ENCODE measurements at places on chromosomes 4 and X. TPM values are rescaled to one million over a fixed set of nuclear protein-coding genes. Genes with fewer than 3 reads are reported as not detected.

- no peak for DNase-seq
- H3K36me3 ChIP-seq, result no peaks in the 10 kb centered on the region
- H3K27me3 ChIP-seq, result no peaks in the 10 kb centered on the region
- H3K4me1 ChIP-seq, result no peaks in the 10 kb centered on the region
Observed at GRCh38 chr4:172392741-172393140, 579.5 kb downstream of the GALNTL6 start.

The RNF212 gene
- polyA plus RNA-seq, result 19.7 TPM

- H3K4me3 ChIP-seq, result no peak overlapping the region
- H3K27ac ChIP-seq, result no peak overlapping the region
- no peaks in the 10 kb centered on the region for H3K36me3 ChIP-seq
- DNase-seq, result no peak
Observed at GRCh38 chrX:65689377-65689776, 21.9 kb downstream of the MSN start.

GRCh38 chr4:89142691-89143669 lies 31.6 kb downstream of the TIGD2 start:
- no peak for DNase-seq
- H3K27me3 ChIP-seq, result no peaks in the 10 kb centered on the region
- H3K27ac ChIP-seq, result no peak overlapping the region
- 0 out of 2 replicates have a peak, but pooled peaks cover 3% of the 10 kb centered on the region for H3K4me1 ChIP-seq
- H3K4me3 ChIP-seq, result no peak overlapping the region
